ENCODE measurements at places on chromosomes 4 and X.

DNA sequence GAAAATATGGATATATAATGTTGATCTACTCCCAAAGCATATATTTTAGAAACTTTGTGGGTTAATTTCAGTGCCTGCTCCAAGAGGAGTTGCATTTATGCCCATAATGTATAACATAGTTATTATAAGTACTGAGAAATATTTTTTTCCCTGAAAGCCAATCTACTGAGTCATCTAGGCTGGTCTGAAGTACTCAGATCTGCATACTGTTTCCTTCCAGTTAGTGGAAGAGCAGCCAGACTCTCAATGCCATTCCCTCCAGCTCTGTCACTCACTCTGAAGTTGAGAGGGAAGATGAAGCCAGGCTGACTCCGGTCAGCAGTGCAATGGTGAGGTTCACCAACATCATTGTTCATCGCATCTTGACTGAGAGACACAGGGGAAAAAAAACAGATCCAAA lies 505.1 kb downstream of the PPARGC1A start:
- DNase-seq, result no peak

- DNase-seq, result no peak
These were observed 48.4 kb upstream of the SPANXN4 start for GRCh38 chrX:142977128-142977914.

GRCh38 chr4:185916231-185916630 lies 104.2 kb upstream of the SORBS2 start:
- DNase-seq, result no peak

DNA sequence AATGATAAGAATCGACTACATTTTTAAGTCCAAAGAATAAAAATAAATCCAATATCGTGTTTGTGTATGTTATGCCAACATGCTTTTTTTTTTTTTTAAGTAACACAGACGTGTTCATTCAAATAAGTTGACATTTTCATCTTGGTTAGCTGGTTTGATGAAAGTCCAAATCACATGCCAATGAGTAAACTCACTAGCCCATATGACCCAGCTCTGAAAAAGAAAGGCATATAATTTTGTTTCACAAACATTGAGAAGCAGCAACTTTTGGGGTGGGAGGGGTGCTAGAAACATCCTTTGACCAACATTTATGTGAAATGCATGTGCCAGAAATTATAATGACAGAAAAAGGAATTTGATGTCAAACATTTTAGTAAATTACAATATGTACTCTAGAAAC lies 61.6 kb upstream of the SPP1 start:
- DNase-seq, result no peak

GRCh38 chr4:105624530-105624929 lies 72.1 kb downstream of the ARHGEF38 start:
- DNase-seq, result no peak

DNA sequence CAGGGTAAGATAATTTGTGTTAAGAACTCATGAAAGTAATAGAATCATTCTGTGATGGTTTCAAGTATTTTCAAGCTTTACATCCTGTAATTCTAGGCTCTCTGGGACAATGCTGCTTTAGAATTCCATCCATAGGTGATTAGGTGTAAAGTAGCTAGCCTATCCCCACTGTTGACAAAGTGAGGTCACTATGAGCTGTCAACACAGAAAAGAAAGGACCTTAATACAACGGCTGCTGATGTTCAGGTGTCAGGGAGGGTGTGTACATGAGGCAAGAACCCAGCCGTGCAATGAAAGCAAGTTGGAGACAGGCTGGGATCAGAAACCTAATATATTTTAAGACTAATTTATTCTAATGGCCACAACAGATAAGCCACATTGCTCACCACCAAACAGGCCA lies 36.8 kb upstream of the SH3RF1 start:
- no peak for DNase-seq

GRCh38 chr4:128390475-128390996 lies 102.9 kb upstream of the PGRMC2 start:
- DNase-seq, result no peak

- DNase-seq, result no peak
These were observed 70.5 kb downstream of the CPE start for GRCh38 chr4:165449333-165449732.

- DNase-seq, result no peak
These were observed 229.1 kb upstream of the FSTL5 start for GRCh38 chr4:162392946-162393345.

GRCh38 chrX:39227371-39227770 lies 426.1 kb downstream of the MID1IP1 start:
- no peak for DNase-seq

DNA sequence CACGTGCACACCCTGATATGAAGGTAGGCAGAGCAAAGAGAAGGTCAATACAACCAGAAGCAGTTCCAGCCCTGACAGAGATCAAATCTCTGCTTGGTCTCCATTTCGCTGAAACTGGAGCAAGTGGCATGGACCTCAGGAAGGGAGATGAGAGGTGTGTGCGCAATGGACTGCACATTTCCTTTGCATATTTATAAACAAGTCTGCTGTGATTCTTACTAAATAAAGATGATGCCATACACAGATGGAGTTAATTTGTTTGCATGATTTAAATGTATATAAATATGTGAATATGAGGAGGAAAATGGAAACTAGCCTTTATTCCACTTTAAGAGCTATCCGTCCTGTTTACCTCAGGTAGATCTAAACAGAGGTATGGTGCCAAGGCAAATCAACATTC lies 2.1 kb upstream of the SCRG1 start:
- DNase-seq, result no peak
